ENCODE measurements at places on chromosomes 1 and 21. TPM values are rescaled to one million over a fixed set of nuclear protein-coding genes. Genes with fewer than 3 reads are reported as not detected.

- no peak for DNase-seq
These were observed 46.8 kb upstream of the C1orf198 start for GRCh38 chr1:230915078-230915477.

DNA sequence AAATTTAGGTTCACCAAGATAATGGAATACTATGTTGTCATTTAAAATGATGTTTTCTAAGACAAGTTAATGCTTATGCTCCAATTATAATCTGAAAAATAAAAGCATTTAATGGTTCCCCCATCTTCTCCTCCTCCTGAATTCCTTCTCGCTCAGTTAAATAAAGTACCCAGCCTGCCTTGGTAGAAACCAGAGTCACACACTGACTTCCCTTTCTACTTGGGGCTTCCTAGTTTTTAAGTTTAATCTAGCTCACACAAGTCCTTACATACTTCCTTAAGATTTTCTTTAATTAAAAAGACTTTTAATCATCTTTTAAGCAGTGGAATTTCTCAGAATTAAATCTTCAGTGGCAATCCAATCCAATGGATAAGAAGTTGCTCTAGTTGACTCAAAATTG lies 32.9 kb downstream of the CD58 start:
- DNase-seq, result no peak

GRCh38 chr1:209064850-209065706 lies 518.4 kb upstream of the CAMK1G start:
- DNase-seq, result no peak

- DNase-seq, result no peak
These were observed 74.2 kb downstream of the SPATA46 start for GRCh38 chr1:162302306-162303003.

- DNase-seq, result no peak
These were observed 306.4 kb downstream of the DUSP10 start for GRCh38 chr1:221435504-221435904.

- DNase-seq, result no peak
These were observed 6.6 kb downstream of the KLHDC8A start for GRCh38 chr1:205350124-205350523.

GRCh38 chr1:221241157-221241556 lies 361.9 kb downstream of the HLX start:
- no peak for DNase-seq

DNA sequence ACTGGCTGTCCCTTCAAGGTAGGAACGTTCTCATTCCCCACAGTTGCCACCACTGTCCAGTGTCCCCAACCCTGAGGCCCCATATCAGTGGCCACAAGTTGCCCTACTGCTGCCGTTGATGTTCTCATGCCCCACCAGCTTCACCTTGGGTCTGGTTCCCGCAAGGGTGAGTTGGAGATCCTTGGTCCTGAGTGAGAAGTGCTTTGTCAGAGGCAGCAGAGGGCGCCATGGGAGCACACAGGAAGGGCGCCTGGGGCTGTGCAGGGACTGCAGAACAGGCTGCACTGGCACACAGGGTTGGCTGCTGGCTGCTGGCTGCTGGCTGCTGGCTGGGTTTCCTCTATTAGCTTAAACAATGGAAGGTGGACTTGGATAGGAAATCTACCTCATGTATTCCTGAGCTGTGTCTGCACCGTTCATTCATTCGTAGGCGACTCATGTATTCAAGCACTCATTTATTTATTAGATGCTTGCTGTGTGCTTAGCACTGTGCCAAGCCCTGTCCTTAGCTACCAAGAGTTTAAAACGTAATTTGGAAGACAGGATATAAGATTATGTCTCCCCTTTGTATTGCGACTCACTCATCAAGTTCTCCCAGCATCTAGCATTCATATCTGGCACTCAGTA lies 2.1 kb upstream of the S100A9 start:
- DNase-seq, result peak; percentile 81

- DNase-seq, result no peak
These were observed 8.3 kb upstream of the RUNX1 start for GRCh38 chr21:35057428-35057827.

DNA sequence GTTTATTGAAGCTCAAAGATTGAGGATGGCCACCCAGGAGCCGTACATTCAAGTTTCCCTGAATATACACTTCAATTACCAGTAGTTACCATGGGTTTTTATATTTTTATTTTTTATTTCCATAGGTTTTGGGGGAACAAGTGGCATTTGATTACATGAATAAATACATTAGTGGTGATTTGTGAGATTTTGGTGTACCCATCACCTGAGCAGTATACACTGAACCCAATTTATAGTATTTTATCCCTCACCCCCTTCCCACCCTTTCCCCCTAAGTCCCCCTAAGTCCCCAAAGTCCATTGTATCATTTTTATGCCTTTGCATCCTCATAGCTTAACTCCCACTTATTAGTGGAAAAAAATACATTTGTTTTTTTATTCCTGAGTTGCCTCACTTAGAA lies 791.4 kb downstream of the BRINP3 start:
- no peak for DNase-seq

DNA sequence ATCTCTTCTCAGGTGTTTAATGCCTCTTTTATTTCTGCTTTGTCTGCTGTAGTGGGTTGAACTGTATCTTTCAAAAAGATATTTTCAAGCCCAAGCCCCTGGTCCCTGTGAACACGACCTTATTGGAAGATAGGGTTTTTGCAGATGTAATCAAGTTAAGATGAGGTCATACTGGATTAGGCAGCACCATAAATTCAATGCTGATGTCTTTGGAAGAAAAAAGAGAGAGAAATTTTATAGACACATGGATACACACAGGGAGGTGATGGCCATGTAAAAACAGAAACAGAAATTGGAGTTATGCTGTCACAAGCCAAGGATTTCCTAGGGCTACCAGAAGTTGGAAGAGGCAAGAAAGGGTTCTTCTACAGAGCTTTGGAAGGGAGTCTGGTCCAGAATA lies 301.4 kb downstream of the KCTD3 start:
- DNase-seq, result no peak

- DNase-seq, result peak; percentile 42
These were observed 15.3 kb downstream of the ZBTB7B start for GRCh38 chr1:155017946-155018316.

- DNase-seq, result no peak
These were observed 44.6 kb upstream of the IFNLR1 start for GRCh38 chr1:24231701-24232100.

GRCh38 chr1:95888941-95889390 lies 655.0 kb downstream of the RWDD3 start:
- DNase-seq, result no peak

DNA sequence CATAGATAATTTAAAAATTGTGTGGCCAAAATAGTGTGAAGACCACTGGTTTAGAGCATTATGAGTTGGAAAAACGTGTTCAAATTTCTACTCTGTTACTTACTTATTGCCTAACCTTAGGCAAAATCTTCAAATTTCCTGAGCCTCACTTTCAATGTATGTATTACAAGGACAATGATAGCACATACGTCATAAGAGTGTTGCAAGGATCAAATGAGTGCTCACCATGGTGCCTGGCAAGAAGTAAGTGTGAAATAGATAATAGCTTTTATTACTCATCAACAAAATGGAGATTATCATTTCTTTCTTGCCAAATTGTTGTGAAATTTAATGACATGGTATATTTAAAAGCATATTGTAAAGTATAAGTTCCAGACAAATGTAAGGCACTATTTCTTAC lies 57.2 kb downstream of the FH start:
- no peak for DNase-seq

- no peak for DNase-seq
These were observed 90.1 kb downstream of the PLXNA2 start for GRCh38 chr1:208154040-208154439.

- peak; percentile 9 for DNase-seq
These were observed 101.5 kb downstream of the WDR4 start for GRCh38 chr21:42777757-42778344.

DNA sequence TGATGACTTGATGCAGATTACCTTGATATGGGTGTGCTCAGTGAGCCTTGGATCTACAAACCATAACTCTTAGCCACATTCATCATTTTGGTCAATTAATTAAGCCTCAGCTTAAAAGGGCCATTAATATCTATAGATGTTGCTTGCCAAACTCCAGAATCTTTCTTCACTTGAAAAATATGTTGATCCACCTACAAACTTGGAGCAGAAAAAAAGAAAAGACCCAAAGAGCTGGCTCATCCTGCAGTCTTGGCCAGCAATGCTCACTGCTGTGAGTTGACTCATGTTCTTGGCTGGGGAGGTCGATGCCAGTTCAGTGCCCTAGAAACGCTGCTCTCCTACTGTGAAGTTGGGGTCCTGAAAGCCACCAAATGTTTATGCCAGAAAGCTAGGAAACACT lies 75.4 kb downstream of the DPT start:
- no peak for DNase-seq

DNA sequence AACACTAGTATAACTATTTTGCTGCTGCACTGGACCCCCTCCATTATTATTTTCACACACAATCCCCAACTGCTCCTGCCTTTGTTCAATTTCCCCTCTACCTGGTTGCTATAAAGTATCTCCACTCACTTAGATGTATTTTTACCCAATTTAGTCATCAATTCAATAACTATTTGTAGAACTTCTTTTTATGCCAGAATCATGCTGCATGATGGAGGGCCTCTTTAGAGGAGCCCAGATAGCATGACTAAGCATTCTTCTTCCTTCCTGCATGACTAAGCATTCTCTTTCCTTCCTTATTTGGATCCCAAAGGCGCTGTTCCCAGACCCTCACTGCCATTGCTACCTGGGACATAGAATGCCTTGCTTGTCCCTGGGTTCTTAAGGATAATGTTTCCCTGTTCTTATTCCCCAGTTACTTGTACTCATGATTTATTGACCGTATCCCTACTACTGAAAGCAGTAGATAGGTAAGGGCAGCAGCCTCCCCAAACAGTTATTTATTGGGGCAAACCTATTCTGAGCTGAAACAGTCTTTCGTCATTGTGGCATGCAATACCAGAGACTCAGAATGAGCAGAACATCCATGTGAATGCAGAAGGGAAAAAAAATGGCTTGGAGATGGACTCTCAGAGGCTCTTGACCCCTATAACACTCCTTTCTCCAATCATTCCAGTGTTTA lies 89.3 kb upstream of the AKT3 start:
- DNase-seq, result no peak

DNA sequence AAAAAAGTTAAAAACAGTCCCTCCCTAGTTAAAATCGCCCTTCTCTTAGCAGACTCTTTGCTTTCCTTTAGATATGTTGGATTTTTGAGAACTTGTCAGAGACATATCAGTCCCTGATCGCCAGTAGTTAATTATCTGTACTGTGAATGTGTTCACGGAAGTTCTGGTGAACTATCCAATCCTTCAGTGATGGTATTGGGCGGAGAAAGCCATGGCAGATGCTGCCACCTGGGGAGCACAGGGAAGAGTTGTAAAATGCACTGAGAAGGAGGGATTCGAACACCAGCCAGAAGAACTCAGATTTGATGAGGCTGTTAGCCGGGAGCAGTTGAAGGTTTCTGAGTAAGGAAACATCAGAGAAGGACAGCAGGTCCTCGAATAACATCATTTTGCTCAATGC lies 17.5 kb upstream of the KIF14 start:
- DNase-seq, result no peak

GRCh38 chr1:247411621-247412327 lies 4.2 kb upstream of the NLRP3 start:
- no peak for DNase-seq

DNA sequence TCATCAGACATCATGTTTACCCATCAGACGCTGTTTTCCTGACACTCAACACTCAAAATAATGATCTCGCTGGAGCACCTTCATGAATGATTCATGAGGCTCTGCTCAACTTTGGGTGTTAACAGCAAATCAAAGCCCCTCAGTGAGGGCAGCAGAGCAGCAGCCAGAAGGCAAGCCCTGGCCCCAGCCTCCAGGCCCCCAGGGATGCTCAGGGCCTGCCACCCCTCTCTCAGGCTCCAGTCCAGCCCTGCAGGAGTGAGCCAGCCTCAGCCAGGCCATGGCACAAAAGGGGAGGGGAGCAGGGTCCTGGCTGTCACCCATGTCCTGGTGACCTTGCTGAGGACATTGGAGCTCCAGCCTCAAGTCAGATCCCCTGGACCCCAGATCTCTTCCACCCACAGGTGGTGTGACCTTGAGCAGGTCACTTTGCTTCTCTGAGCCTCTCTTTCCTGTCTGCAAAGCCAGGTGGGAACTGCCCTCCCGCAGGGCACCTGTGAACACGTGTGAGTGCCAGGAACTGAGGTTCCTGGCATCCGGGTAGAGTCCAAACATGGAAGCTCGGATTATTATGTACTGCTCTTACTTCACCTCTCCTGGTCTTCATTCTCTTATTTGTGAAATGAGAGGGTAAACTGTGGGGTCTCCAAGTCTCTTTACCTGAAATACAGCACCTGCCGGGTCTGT lies 161.6 kb upstream of the VAMP3 start:
- no peak for DNase-seq

GRCh38 chr1:201606623-201607022 lies 67.7 kb downstream of the NAV1 start:
- DNase-seq, result no peak

- peak; percentile 85 for DNase-seq
These were observed 16.5 kb downstream of the PTCH2 start for GRCh38 chr1:44826375-44827196.

- DNase-seq, result no peak
These were observed 7.8 kb downstream of the HHIPL2 start for GRCh38 chr1:222539951-222540597.

GRCh38 chr1:86914601-86914997 lies at the start of gene HS2ST1:
TSS of gene HS2ST1 (plus strand) at chr1:86914635.
- DNase-seq, result no peak

GRCh38 chr21:32382108-32382644 lies 10.6 kb downstream of the URB1 start:
- no peak for DNase-seq

- no peak for DNase-seq
These were observed 13.5 kb downstream of the SUSD4 start for GRCh38 chr1:223350361-223350908.

- DNase-seq, result peak; percentile 61
These were observed at the start of gene SERTAD4 for GRCh38 chr1:210232511-210233215. TSS of gene SERTAD4 (plus strand) at chr1:210232796. CDS start at chr1:210237961, 5,165 bp downstream.

DNA sequence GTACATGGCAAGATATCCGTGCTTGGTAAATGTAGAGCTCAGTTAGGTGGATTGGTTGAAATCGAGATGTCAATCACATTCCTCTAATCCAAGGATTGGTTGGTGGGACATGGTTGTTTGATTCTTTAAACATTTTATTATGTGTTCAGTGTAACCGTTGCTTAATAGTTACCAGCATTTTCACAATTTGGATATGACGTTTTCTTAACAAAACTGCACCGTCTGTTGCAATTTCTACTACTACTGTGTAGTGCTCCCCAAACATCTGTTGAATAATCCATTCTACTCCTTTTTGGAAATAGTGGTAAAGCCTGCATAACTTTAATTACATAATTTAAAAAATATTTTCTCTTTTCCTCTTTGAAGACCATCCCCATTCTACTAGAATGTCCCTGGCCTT lies 16.3 kb downstream of the OR2B11 start:
- no peak for DNase-seq

CLCN6 gene
- total RNA-seq, result 15.2 TPM

RWDD3 gene
- total RNA-seq, result 15.9 TPM

EFCAB7 gene
- total RNA-seq, result 8.9 TPM

SLC44A5 gene
- total RNA-seq, result 0.62 TPM

LY9 gene
- total RNA-seq, result not detected

SAMSN1 gene
- 1.3 TPM for total RNA-seq

OR6K2 gene
- total RNA-seq, result not detected

KIRREL1 gene
- 9.5 TPM for total RNA-seq

SLC44A3 gene
- 3.3 TPM for total RNA-seq

SPRR2B gene
- total RNA-seq, result not detected

SLC26A9 gene
- total RNA-seq, result 33.0 TPM

PRXL2B gene
- total RNA-seq, result 9.8 TPM

FCER1G gene
- total RNA-seq, result 21.5 TPM

CXADR gene
- total RNA-seq, result 21.1 TPM

CELA3A gene
- total RNA-seq, result not detected

Measured in Right ventricle myocardium superior (tissue), 1 donor.